Endodermal cell (in vitro differentiated cells): ENCODE measurements at places on chromosomes 1 and 21. TPM values are rescaled to one million over a fixed set of nuclear protein-coding genes. Genes with fewer than 3 reads are reported as not detected.

- no peaks in the 10 kb centered on the region for H3K27me3 ChIP-seq
- no peak overlapping the region for H3K4me3 ChIP-seq
- H3K36me3 ChIP-seq, result peaks cover 79% of the 10 kb centered on the region
- DNase-seq, result no peak
- no peak overlapping the region for H3K27ac ChIP-seq
Observed at GRCh38 chr1:247198781-247199180, 27.0 kb upstream of the ZNF124 start.

Gene LRRC8B
- 39.2 to 74.3 TPM (median 41.3 TPM) in 3 replicates for total RNA-seq

DNA sequence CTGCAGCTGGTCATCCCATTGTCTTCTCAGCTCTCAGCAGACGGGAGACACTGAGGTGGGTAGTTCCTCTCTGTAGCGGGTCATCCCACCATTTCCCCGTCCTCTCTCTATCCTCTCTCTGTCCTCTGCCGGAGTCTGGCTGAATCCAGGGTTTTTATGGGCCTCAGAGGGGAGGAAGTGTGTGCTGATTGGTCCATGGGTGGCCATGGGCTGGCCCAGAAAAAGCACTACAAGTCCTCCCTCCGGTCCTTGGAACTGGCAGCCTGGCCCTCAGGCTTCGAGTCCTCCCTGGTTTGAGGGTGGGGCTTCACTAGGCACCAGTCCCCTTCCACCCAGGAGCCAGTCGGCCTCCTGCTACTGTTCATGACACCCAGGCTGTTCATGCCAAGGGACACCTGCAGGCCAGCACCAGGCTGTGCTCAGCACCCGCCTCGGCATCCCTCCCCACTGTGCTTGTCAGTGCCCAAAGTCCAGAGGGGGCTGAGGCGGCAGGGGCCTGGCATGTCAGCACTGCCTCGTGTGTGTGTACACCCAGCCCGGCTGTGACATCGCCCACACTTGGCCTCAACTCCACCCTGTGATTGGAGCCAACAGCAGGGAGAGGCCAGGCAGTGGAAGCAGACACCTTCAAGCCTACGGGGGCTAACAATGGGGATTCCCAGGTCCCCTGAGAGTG is 23.0 kb upstream of the LRRC8C start:
- no peak overlapping the region for H3K4me3 ChIP-seq
- no peaks in the 10 kb centered on the region for H3K36me3 ChIP-seq

Gene PLA2G2C
- not detected in 2 replicates for total RNA-seq

DNA sequence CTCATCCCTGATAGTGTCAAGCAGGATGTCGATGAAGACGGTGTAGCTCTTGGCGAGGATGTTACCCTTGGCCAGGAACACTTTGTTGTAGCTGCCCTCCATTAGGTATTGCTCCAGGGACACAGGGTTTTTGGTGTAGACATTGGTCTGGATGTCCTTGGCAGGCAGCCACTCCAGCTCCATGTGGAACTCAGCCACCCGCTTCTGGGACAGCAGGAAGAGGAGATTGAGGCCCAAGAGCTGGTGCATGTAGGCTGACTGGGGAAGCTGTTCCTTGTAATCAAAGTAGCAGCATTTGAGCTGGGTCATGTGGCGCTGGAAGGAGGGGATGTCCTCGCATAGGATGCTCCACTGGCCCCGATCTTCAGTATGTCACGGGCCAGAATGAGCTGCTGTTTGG is 9.5 kb downstream of the IL6R start:
- peaks cover 4% of the 10 kb centered on the region for H3K4me1 ChIP-seq
- H3K27ac ChIP-seq, result no peak overlapping the region
- DNase-seq, result no peak
- H3K36me3 ChIP-seq, result no peaks in the 10 kb centered on the region

Gene FCRL1
- total RNA-seq, result not detected in 2 replicates

Gene WNT3A
- 0.46 and 0.47 TPM in 2 replicates for total RNA-seq

- no peak overlapping the region for H3K27ac ChIP-seq
- no peak overlapping the region for H3K4me3 ChIP-seq
- no peaks in the 10 kb centered on the region for H3K36me3 ChIP-seq
Observed at GRCh38 chr1:237891266-237891665, 544 bp upstream of the ZP4 start.

Gene B3GALT2
- total RNA-seq, result not detected in 2 replicates

- H3K4me1 ChIP-seq, result peaks cover 10% of the 10 kb centered on the region
- peak; percentile 60 for DNase-seq
- H3K4me3 ChIP-seq, result peak within 1 kb of the TSS; percentile 47
- no peaks in the 10 kb centered on the region for H3K36me3 ChIP-seq
Observed at GRCh38 chr1:207644852-207645634, at the start of gene CR1L. CR1L (plus strand) TSS chr1:207645133; CDS start chr1:207645234, 101 bp downstream.

Gene PROX1
- 2.5 to 6.7 TPM (median 3.9 TPM) in 3 replicates for total RNA-seq

Gene CADM3
- 2.1 and 2.4 TPM in 2 replicates for total RNA-seq

DNA sequence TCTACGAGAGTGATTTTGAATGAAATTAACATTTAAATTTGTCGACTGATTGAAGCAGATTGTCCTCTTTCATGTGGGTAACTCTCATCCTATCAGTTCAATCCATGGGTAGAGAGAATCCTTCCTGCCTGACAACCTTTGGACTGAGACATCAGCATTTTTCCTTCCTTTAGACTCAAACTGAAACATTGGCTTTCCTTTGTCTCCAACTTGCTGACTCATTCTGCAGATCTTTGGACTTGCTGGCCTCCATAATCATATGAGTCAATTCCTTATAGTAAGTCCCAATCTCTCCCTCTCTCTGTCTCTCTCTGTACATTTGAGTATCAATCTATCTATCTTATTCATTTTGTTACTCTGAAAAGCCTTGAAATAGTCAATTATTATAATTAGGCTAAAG is 416.7 kb downstream of the LRRIQ3 start:
- no peak overlapping the region for H3K4me3 ChIP-seq
- no peak for DNase-seq
- no peaks in the 10 kb centered on the region for H3K36me3 ChIP-seq
- no peak overlapping the region for H3K27ac ChIP-seq
- no peaks in the 10 kb centered on the region for H3K4me1 ChIP-seq

DNA sequence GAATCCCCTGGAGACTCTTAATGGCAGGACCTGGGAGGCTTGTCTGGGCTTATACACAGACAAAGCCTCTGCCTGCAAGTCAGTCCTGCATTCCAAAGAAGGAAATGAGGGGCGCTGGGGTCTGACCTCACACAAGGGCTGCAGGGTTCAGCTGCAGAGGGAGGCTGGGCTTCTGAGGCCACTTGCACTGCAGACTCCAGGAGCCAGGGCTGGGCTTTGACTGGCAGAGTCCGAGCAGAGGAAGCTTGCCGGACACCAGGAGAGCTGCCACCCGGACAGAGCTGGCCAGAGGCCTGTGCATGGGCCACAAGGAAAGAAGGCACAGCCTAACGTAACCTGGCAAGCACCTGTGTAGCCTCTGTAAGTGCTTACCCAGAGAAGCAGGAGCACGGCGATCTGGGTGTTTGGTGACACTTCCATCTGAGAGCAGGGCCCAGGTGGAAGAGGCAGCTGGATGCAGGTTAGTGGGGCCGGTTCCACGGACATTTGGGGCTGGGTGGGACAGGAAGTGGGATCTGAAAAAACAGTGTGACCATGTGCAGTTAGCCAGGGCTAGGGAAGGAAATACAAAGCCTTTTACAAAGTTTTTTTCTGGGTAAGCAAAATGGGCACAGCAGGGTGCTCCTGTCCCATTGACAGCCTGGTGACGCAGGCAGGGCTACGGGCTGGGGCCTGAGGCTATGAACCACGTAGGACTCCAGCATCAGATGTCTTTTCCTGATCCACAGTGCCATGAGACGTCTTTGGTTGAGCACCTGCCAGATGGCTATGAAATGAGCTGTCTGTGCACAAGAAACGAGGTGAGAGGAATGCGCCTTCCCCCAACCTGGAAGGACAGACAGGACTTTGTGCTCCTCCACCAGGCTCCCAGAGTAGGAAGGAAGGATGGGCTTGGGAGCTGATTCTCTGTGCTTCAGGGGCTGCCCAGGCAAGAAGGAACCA is 37.3 kb upstream of the LBR start:
- no peaks in the 10 kb centered on the region for H3K27me3 ChIP-seq
- peak overlapping the region; percentile 78 for H3K27ac ChIP-seq
- H3K4me3 ChIP-seq, result no peak overlapping the region
- peaks cover 12% of the 10 kb centered on the region for H3K4me1 ChIP-seq
- H3K36me3 ChIP-seq, result no peaks in the 10 kb centered on the region

DNA sequence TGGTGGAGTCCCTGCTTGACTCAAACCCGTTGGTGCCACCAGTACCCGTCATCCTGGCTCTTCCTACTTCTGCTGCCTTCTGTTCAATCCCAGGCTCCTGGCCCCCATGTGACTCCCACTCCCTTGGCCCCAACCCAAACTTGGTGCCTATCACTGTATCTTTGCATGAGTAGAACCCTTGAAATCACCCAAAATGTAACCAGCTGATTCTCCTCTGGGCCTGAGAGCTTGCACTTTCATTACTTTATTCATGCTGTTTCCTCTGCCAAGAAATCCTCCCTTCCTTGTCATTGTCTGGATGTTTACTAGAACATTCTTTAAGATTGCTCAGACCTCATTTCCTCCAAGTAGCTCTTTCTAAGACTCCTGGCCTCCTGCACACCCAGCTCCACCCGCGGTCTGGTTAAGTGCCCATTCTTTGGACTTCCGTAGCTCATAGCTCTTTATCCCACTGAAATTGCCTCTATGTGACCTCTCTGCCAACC is 15.7 kb downstream of the PTAFR start:
- H3K27me3 ChIP-seq, result no peaks in the 10 kb centered on the region
- no peak overlapping the region for H3K27ac ChIP-seq

DNA sequence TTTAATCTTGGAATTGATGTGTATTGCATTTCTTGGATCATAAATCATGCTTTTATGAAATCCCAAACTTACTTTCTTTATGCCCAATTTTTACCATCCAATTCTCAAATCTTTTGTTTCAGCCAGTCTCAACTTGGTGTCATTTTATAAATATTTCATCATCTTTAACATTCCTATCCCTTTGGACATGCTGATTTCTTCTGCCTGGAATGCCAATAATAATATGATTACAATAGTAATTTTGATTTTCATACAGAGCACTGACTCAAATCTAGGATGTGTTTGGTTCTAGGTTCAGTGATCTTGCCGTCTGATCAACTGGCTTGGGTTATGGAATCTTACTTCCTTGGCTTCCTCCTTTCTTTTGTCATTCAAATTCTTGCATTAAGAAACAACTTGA is 12.8 kb downstream of the RRP15 start:
- H3K36me3 ChIP-seq, result peaks cover 11% of the 10 kb centered on the region
- H3K4me1 ChIP-seq, result peaks cover 7% of the 10 kb centered on the region
- H3K27me3 ChIP-seq, result no peaks in the 10 kb centered on the region
- H3K4me3 ChIP-seq, result peak overlapping the region; percentile 43
- no peak overlapping the region for H3K27ac ChIP-seq
- DNase-seq, result no peak

DNA sequence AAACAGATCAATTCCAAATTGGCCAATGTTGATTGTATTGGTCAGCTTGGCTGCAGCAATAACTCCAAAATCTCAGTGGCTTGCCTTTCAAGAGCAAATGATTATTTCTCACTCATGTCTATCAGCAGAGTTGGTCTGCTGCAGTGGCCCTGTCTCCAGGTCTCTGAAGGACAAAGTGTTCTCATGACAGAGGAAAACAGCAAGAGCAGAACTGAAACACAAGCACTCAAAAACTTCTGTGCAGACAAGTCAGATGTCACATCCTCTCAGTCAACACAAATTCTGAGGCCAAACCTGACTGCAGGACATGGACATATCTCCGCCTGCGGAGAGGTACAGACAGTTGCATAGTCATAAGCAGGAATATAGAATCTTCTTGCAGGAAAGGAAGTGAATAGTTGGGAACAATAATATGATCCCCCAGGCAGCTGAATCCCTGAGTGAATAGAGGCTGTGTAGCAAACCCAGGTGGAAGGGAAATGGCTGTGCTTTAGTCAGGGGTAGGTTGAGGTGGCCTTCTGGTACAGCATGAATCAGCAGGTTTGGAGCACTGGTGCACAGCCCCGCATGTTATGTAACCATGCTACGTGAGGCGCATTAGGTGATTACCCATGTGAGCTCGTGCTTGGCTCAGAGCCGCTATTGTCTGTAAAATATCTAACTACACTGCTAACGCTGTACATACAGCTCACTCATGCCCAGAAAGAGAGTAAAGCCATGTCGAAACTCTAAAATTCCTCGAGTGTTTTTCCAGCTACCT is 17.1 kb upstream of the UBE2U start:
- H3K4me3 ChIP-seq, result no peak overlapping the region
- peak; percentile 31 for DNase-seq
- H3K27ac ChIP-seq, result no peak overlapping the region
